ENCODE measurements at places on chromosomes 3 and 15.

DNA sequence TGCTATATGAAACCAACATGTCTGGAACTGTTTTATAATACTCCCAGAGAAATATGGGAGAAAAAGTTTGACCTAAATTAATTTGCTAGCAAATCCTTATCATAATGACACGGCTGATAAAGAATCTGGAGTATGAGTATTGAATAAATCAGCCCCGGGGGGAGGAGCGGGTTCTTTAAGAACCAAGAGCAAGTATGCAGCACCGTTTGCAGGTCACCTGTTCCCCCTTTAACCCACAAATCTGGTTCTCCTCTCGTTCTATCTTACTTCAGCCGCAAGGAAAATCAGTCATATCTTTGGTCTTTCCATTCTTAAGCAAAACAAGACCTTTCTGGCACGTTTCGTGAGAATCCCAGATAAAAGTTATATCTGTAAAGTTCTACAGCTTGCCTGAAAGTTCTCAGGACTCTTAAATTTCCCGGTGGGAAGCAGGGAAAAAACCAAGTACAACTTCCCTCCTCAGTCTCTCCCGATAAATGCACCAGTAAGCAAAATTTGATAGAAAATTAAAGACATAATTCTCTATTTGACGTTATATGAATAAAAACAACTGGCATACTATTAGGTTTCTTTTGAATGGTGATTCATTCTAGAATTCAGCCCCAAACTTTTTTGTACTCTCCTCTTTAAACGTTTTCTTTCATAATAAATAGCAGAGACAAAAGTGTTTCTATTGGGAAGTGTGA, 348.6 kb downstream of the ZBBX start:
- DNase-seq = peak; percentile 15

DNA sequence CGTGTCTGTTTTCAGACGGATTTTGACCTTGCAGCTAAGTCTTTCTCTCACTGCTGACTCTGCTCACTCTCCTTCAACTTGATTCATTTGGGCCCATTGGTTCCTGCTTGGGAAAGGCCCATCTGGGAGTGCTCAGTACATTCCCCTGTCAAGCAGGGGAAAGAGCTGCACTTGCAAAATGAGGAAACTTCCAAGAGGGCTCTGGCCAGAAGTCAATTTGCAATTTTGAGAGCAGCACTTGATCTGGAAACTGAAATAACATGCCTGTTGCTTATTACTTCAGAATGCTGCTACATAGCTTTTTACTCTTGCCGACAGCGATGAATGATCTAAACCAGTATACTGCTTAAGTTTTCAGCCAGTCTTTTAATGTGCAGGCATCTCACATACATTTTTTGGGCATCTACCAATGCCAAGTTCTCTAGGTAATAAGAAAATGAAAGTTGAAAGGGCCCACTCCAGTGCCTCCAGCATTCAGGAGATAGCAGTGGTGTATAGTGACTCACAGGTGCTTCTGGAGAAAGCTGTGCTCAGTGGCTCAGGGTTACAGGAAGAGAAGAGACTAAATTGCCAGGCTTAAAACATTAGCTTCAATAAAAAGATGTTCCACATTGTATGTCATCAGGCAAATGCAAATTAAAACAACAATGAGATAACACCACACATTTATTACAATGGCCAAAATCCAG, 70.1 kb upstream of the RORA start:
- no peak for DNase-seq

- no peak for DNase-seq
These were observed 189.7 kb upstream of the STT3B start for GRCh38 chr3:31343075-31343474.

GRCh38 chr3:89740881-89741177, 633.4 kb downstream of the EPHA3 start:
- no peak for DNase-seq

DNA sequence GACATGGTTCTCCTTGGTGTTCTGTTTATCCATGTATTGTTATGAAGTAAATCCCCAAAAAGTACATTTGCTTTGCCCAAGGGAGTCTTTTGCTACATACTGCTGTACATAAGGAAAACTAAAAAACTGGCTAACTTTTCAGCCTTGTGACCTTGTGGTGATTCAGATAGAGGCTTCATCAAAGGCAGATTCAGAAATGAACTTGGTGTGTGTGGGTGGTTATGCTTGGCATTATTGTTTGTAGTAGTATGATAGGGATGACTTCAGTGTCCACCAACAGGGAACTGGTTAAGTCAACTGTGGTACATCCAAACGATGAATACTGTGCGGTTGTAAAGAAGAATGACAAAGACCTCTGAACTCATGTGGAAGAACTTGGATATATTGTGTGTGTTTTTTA, 75.6 kb upstream of the CHRNB4 start:
- no peak for DNase-seq
